ENCODE measurements at places on chromosomes 11 and 22.

DNA sequence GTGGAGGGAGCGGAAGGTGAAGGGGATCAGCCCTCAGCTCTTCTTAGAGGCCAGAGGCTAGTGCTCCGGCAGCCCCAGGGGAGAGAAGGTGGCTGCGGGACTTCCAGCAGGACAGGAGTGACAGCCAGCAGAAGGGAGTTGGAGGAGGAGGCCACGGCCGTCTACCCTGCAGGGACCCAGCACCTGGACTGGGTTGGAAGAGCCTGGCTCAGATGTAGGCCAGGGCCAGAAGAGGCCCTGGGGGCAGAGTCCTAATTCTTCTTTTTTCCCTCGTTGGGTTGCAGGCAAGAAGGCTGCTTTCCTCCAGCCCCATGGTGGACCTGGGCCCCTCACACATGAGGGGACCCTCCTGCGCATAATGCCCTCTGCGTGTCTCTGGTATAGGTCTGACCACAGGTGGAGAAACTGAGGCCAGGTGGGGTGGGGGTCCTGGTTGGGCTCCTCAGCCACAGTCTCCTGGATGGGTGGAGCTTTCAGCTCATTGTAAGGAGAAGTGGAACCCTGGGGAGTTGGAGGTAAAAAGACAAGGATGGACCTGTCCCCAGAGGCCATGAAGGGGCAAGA is 2.3 kb upstream of the MCAM start:
- no peak for DNase-seq

DNA sequence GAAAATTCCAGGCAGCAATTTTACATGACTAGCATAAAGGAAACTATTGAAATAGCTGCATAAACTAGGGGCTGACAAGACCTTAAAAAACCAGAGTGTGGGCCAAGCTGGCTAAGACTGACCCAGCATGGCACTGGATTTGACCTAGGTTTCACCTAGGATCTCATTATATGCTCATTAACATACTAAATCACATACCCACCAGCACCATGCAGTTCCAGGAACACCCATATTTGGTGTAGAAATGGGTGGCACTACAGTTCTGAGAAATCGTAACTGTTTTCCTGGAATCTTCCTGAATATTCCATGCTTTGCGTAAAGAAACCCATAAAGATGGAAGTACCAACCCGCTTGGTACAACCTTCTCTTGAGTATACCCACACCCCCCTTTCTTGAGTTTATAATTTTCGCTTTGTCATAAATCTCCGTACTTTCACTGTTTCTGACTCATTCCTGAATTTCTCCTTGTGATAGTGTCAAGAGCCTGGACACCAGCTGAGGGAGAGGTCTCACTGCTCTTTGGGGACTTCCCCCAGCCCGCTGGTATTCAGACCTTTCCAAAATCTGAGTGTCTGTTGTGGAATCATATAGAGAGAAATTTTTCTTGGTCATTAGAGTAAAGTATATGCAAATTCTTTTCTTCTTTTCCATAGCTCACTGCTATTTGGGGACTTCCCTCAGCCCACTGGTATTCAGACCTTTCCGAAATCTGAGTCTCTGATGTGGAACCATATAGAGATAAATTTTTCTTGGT is 55.1 kb downstream of the MTMR3 start:
- DNase-seq = no peak

DNA sequence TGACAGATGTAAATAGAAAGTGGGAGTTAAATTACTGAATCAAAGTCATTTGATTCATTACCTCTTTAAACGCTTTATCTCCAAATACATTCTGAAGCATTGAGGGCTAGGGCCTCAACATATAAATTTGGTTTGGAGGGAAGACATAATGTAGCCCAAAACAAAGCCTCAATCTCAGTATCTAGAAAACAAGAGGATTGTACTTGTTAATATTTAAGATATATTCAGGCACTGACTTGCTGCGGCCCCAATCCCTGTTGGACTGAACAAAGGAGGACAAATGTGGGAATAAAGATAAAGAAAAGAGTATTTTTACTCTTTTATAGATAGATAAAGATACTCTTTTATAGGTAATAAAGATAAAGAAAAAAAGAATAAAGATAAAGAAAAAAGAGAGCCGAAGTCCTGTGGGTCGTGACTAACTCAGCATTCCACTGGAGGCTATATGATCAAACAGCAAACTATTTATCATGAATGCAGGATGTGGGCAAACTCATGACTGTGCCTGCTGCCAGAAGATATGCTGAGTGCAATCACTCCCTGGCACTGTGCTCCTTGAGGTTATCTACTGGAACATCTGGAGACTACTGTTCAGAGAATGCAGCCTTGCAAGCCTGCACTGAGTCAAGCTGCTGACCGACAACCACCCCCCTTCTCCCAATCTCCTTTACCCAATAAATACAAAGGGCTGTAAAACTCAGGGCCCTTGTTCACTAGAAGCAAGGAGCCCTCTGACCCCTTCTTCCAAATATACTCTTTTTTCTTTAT is 6.9 kb downstream of the OR10V1 start:
- no peak for DNase-seq

DNA sequence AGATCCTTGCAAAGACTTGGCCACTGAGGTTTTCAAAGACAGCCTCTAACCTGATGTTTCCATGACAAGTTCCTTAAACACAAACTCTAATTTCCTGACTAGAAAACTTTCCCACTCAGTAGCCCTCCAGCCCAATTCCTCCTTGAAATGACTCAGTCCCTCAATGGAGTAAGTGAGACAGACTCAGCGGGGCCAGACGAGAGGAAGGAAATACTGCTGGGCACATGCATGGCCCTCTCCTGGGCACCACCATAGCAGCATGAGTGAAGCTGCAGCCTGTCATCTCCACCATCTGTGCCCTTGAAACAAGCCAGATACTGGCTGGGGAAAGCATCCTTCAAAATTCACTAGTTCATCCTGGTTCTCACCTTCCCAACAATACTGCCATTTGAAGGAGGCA is 76.2 kb upstream of the GDPD4 start:
- no peak for DNase-seq

DNA sequence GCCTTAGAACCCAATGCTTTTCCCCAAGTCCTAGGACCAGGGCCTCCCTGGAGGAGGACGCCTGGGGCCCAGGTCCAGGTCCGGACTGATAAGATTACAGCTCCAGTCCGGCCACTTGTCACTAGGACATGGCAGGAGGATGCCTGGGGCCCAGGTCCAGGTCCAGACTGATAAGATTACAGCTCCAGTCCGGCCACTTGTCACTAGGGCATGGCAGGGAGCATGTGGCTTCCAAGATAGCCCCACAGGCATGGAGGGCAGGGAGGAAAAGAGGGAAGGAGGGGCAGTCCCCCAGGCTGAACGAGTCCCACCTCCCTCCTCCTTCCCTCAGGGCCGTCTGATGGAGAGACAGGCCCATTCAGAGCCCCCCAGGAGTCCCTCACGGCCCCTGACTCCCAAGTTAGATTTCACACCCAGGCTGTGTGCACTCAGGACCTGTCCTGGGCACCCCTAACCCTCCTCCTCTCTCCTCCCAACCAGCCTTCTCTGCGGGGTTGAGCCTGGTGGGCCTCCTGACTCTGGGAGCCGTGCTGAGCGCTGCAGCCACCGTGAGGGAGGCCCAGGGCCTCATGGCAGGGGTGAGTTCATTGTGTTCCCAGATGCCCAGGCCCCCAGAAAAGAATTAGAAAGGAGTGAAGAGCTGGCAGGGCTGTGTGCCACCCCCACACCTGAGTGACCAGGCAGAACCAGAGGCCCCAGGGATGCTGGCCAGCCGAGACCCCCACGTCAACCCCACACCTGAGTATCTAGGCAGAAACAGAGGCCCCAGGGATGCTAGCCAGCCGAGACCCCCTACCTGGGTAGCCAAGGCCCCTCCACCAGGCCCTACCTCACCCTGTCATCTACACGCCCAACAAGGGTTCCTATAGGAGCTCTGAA is 2.1 kb downstream of the TSPAN32 start:
- no peak for DNase-seq

All from GM23338 (cell line).